ENCODE measurements at places on chromosomes 2 and 18. TPM values are rescaled to one million over a fixed set of nuclear protein-coding genes. Genes with fewer than 3 reads are reported as not detected.

The ARL4C gene
- total RNA-seq: 3.6 TPM

GRCh38 chr2:81050580-81051095 is 746.1 kb upstream of the LRRTM1 start:
- no peak for DNase-seq

GRCh38 chr2:232124309-232124708 is 162.8 kb downstream of the DIS3L2 start:
- DNase-seq: no peak

DNA sequence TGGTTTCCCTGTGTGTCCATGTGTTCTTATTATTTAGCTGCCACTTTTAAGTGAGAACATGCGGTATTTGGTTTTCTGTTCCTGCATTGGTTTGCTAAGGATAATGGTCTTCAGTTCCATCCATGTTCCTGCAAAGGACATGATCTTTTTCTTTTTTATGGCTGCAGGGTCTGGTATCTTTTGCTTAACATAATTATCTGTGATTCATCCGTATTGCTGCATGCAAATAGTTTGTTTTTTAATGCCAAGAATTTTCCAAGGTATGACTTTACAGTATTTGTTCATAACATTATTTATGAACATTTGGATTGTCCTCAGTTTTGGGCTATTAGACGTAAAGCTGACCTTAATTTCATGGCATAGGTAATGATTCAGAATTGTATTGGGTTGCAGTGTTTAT is 17.8 kb downstream of the GIGYF2 start:
- DNase-seq: no peak

The KIF3C gene
- total RNA-seq: 1.4 TPM

GRCh38 chr2:201886504-201886903 is 80.2 kb downstream of the CDK15 start:
- no peak for DNase-seq

- no peak for DNase-seq
Measured at GRCh38 chr2:48232351-48232750, 297.6 kb upstream of the STON1 start.

DNA sequence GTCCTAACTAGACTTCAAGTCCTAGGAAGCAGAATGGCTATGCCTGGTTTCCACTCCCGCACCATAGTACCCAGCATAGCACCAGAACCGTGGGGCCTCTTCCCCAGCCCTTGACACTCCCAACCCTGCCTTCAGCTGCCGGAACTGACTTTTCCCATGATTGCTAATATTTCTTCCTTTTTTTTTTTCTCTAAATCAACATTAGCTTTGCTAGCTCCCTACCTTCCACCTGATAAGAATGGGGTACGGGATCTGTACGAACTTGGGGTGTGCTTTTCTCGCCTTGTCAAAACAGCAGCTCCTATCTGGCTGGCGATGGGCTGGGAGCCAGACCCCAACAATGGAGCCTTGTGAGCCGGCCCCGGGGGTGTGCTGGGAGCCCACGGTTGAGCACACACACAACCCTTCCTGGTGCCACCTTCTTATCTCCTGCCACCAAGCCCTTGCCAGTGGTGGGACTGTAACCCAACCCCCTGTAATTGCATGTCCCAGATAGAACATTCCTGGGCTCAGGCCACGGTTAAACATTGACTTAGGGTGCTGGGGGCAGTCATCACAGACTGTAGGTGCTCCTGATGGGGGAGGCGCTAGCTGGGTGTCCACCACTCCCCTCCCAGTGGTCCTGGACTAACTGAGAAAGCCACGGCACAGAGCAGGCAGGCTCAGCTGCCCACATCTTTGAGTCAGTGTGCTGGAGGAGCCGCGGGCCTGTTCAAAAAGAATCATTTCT is 213.0 kb upstream of the HAAO start:
- DNase-seq: no peak

The CD8B gene
- total RNA-seq: 2.2 TPM

DNA sequence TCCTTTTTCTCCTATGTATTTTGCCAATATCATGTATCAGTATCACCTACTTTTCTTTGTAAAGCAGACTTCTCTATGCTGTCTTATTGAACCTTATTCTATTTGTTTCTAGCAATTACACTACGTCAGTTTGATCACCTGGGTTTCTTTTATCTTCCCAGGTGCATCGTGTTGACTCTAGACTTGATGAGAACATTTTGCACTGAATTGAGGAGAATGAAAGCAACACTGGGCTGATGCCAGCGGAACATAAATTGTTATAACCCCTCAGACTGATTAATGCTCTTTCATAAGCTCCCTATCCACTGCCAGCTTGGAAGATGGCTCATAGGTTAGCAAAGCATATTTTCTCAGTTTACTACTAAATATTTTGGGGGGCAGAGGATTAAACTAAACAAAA is 140.6 kb downstream of the EPHA4 start:
- DNase-seq: no peak

DNA sequence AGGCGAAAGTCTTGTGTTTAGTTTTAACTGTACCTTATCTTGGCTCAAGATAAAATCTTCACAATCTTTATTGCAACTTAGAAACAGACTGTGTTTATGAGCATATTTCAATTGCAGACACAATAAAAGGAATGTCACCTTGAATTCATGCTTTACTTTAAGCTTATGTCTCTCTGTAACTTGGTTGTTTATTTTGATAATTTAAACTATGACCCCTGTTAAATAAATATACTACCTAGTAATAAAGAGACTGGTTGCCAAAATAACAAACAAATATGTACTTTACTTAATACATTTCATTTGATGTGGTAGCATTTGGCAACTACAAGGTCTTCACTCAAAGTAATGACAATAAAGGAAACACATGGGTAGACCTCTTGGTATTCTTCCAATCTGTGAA is 202.6 kb downstream of the KCNJ3 start:
- no peak for DNase-seq

The RSAD2 gene
- total RNA-seq: 1.8 TPM

The IDH1 gene
- total RNA-seq: 15.9 TPM

DNA sequence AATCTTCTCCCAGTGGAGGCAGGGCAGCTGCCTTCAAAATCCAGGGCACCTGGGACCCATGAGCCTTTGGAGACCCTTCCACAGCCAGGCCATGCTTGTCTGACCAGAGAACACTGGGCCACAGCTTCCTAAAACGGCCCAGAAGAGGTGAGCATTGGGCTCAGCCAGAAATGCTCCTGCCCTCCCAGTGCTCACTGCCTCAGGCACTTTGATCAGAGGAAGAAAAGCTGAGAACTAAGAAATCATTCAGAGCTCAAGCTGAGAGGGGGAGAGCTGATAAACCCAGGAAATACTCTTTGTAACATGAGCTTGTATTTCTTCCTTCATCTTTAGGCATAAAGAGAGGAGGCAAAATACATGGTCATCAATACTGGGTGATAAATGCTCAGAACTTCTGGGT is 365.5 kb upstream of the KLHL29 start:
- DNase-seq: no peak

DNA sequence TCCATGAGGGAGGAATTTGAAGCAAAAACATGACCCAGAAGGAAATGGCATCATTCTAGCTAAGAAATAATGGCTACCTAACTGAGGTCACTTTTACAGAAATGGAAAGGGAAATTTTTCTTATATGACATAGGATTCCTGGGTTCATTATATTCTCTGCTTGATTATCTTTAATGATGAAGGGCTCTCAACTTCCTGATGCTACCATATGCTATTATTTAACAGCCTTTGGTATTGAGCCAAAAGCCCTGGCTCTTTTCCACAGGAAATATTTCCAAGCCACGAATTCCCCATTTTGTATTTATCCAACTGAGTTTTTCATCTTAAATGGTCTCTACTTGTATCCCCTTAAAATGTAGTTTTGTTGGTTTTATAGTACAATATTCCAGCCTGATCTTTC is 63.2 kb upstream of the NPAS2 start:
- no peak for DNase-seq

- no peak for DNase-seq
Measured at GRCh38 chr2:134705861-134706586, 12.8 kb downstream of the TMEM163 start.

The CHST9 gene
- not detected for total RNA-seq

The SULT6B1 gene
- not detected for total RNA-seq

- DNase-seq: peak; percentile 80
Measured at GRCh38 chr2:65128297-65129190, 1.4 kb downstream of the RAB1A start.

The LIPT1 gene
- 6.2 TPM for total RNA-seq

DNA sequence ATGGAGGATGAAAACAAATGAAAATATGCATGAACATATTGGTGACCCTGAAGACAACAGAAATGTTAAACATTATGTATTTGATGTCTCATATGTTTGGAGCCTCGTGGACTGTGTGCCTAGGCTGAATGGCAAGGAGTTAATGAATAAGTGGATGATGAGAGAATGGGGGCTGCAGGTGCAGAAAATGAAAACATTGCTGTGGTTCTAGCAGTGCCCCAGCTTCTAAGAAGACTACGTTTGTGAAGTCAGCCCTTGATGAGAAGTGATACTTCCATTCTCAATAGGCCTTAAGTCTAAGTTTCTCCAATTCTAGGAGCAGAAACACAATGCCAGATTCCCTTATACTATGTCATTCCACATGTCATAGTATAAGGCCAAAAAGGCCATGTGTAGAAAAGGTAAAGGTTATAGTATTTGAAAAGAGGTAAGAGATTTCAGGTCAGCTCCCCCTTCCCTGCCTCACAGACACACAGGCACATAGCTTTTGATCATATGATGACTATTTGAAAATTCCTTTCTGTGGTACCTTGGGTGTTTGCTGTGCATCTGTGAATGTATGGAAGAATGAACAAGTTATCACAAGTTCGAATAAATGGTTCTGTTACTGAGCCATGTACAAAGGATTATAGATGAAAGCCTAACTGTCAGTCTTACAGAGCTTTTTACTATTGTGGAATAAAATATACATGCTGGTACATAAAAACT is 280.8 kb downstream of the SETBP1 start:
- no peak for DNase-seq

DNA sequence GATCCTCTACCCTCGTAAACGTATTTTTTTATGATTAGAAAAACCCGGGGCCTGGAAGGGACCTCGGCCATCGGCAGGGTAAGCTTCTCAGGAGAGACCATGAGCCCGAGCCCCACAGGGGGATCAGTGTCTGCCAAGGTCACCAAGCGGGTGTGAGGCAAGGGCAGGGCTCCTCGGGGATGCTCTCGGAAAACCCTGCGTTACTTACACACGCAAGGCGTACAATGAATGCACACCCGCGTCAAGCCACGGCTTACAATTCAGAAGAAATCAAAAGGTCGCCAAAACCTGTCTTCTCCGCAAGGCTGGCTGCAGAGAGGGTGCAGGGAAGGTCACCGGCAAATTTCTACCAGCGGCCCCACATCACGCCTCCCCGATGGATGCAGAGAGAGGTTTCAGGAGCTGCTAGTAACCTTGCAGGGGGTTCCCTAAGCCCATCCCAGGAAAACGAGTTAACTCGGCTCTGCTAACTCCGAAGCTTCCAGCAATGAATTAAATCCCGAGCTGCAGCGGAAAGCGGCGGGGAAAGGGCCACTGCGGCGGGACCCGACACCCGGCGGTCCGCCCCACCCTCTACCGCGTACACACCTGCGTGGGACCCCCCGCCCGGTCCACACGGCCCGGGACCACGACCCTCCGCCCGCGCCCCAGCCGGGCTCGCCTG is 638 bp downstream of the ST3GAL5 start:
- DNase-seq: peak; percentile 34

- DNase-seq: no peak
Measured at GRCh38 chr2:231720987-231721966, 13.0 kb downstream of the PTMA start.

The DSG2 gene
- total RNA-seq: 0.61 TPM

DNA sequence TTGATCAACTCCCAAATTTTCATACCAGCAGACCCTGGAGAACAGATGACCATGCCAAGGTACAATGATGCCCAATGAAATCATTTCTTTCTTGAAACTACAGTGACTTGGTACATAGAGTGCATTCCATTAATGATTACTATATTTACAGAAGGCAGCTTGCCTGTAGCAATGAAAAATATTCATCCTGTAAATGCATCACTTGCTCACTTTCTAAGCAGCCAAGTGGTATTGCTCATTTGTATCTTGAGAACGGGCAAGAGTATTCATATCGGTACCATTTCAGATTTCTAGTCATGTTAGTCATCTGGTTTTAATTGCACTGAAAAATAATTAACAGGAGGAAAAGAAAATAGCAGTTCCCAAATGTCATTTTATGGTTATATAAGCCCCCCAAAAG is 59.6 kb downstream of the VIL1 start:
- DNase-seq: no peak

DNA sequence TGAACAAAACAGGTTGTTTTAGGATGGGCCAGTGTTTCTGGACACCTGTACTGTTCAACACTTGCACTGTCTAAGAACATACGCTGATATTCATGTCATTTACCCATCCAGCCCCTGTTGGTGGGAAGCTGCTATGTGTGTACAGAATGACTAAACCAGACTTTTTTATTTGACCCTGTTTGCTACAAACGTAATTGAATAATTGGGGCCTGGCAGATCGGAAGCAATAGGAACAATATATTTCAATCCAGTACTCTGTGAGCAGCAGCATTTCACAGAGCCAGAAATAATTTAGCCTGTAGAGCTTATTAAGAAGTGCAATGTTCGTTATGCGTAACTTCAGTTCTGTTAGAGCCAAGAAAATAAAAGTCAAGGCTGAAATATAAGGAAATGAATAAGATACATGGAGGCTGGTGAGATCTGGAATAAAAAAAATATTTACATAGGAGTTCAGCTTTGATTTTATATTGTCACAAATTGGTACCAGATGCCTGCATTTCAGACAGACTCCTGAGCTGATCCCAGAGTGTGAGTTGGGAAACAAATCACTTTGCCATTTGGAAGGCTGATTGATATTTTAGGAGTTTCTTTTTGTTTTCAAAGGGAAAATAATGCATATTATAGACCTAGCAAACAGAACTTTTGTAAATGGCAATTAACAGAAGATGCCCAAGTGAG is 19.7 kb downstream of the CABLES1 start:
- DNase-seq: no peak

- DNase-seq: no peak
Measured at GRCh38 chr18:58522132-58522531, 106.8 kb downstream of the ALPK2 start.

DNA sequence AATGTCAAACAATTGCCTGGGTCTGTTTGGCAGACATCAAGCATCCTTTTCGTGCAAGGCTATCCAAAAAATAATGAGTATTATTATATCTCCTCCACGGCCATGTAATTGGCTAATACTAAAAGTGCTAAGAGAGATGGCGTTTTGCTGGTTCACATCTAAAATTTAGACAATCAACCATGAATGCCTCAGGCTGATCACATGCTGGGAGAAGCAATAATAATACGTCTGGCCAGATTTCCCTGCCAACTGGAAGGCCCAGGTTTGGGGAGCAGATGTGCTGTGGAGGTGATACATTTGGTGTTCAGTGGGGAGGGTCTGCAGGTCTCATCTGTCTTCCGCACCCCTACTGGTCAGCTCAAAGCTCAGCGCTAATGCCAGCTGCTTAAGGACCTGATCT is 60.3 kb upstream of the CREB1 start:
- DNase-seq: no peak

Data from gastrocnemius medialis (tissue), 4 donors.